ENCODE measurements at places on chromosomes 1 and 21. TPM values are rescaled to one million over a fixed set of nuclear protein-coding genes. Genes with fewer than 3 reads are reported as not detected.

Gene PLA2G2A
- not detected for total RNA-seq

Gene HMCN1
- 94.5 TPM for total RNA-seq

Gene OR2T2
- not detected for total RNA-seq

Gene ARHGEF16
- total RNA-seq, result not detected

Gene CLDN17
- not detected for total RNA-seq

Gene SLC30A1
- 63.6 TPM for total RNA-seq

All from melanocyte of skin (primary cell).